ENCODE measurements at places on chromosomes 12 and 14. TPM values are rescaled to one million over a fixed set of nuclear protein-coding genes. Genes with fewer than 3 reads are reported as not detected.

TBX3 gene
- not detected for total RNA-seq

DGLUCY gene
- total RNA-seq = 49.2 TPM

WNT1 gene
- not detected for total RNA-seq

JAG2 gene
- 3.6 TPM for total RNA-seq

TCL1A gene
- not detected for total RNA-seq

HAL gene
- total RNA-seq = 0.31 TPM

PMCH gene
- not detected for total RNA-seq

HOXC12 gene
- not detected for total RNA-seq

TMEM119 gene
- total RNA-seq = not detected

INSM2 gene
- not detected for total RNA-seq

GDF3 gene
- total RNA-seq = not detected

GLS2 gene
- total RNA-seq = 4.6 TPM

GNG2 gene
- 181 TPM for total RNA-seq

COX8C gene
- total RNA-seq = 0.43 TPM

PGF gene
- not detected for total RNA-seq
